Right ventricle myocardium inferior (tissue), 1 donor: ENCODE measurements at places on chromosomes 1 and 21. TPM values are rescaled to one million over a fixed set of nuclear protein-coding genes. Genes with fewer than 3 reads are reported as not detected.
A peak's percentile ranks its signal among the peaks of the same experiment; 100 is the strongest.

DNA sequence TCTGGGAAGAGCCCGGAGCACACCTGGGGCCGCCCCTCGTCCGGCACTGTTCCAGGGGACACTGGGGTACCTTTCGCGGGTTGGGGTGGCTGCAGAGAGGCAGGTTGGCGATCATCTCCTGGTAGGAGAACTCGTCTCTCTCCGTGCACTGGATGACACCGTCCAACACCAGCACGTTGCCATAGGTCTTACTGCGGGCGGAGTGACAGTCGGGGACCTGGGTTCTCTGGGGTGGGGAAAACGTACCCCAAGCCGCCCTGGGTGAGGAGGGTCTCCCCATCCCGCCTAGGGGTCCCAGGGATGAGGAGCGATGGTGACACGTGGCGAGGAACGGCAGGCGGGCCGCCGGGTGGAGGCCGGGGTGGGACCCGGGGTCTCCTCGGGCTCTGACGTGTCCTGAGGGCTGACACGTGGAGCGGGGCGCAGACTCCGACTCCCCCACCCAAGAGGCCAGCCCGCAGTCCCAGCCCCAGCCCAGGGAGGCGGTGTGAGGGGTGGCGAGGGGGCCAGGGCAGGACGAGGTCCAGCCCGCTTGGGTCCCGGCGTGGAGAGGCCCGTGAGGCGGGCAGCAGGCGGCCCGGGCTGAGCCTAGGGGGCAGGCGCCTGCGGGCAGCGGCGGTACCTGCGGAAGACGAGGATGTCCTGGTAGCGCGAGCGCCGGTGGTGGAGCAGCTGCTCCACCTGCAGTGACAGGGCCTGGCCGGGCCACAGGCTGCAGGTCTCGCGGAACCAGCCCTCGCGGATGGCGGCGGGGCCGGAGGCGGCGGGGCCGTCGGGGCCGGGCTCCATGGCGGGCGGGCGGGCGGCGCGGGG is 457 bp downstream of the SRM start:
- no peak for DNase-seq

- no peak for DNase-seq
Measured at GRCh38 chr1:176225479-176225875, 18.4 kb upstream of the COP1 start.

GRCh38 chr1:244221991-244222390 is 170.9 kb downstream of the ZBTB18 start:
- no peak for DNase-seq

GRCh38 chr21:32226444-32226843 is 52.4 kb downstream of the MIS18A start:
- DNase-seq: no peak

GRCh38 chr1:9652379-9653209 is 1.1 kb downstream of the PIK3CD start:
- peak; percentile 85 for DNase-seq

GRCh38 chr1:226596531-226597165 is 48.1 kb downstream of the STUM start:
- DNase-seq: no peak

GRCh38 chr21:40472013-40472412 is 374.9 kb downstream of the DSCAM start:
- no peak for DNase-seq

DNA sequence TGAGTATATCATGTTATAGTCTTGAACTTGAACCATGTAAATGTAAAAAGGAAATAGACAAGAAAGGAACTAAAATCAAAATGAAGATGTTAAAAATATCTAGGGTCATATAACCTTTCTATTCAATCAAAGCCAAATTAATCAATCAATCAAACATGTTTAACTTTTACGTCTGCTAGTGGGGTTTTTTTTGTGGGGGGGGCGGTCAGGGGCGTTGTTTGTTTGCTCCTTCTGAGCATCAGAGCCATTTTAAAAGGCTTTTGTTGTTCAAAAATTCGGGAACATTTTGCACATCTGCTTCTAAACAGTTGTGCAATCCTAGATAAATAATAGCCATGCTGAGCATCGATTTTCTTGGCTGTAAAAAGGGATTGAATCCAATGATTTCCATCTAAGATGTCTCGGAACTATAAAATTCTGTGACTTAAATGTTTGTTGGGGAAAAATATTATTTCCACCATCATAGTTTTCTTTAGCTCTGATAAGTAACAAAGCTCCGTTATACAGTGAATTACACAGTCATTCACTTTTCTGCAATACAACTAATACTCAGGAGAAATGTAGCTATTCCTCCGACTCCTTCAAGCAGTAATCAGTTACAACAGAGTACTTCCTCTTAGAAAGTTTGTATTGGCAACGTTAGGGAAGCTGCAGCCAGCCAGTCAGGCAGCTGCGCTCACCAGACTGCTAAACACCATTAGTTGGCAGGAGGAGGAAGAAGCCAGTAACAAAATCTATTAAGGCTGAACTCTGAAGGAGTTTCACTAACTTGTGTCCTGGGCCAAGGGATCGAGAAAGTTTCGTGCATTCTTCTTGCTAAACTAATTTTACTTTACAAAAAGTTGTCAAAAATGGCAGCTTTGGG is 2.2 kb downstream of the SPATA6 start:
- DNase-seq: peak; percentile 88

DNA sequence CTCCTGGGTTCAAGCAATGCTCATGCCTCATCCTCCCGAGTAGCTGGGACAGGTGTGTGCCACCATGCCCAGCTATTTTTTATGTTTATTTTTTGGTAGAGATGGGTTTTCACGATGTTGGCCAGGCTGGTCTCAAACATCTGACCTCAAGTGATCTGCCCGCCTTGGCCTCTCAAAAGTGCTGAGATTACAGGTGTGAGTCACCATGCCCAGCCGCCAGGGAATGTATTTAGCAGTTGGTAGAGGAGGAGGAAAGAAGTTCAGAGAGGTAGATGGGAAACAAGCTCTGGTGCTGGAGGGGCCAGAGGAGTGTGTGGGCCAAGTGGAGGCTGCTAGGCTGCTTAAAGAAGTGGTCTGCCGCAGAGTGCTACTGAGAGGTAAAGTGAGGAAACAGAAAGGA is 6.0 kb downstream of the DOP1B start:
- no peak for DNase-seq

DNA sequence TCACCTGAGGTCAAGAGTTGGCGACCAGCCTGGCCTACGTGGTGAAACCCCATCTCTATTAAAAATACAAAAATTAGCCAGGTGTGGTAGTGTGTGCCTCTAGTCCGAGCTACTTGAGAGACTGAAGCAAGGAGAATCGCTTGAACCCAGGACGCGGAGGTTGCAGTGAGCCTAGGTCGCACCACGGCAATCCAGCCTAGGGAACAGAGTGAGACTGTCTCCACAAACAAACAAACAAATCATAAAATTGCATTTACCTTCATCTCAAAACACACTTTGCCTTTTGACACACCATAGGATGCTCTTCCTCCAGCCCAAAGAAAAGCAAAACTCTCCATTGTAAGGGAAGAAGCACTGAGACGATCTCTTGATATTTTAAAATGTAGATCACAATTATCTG is 4.3 kb downstream of the HNRNPU start:
- no peak for DNase-seq

GRCh38 chr1:67732750-67733151 is 47.8 kb downstream of the GADD45A start:
- no peak for DNase-seq

GRCh38 chr1:202689493-202690342 is 20.5 kb downstream of the SYT2 start:
- no peak for DNase-seq

DNA sequence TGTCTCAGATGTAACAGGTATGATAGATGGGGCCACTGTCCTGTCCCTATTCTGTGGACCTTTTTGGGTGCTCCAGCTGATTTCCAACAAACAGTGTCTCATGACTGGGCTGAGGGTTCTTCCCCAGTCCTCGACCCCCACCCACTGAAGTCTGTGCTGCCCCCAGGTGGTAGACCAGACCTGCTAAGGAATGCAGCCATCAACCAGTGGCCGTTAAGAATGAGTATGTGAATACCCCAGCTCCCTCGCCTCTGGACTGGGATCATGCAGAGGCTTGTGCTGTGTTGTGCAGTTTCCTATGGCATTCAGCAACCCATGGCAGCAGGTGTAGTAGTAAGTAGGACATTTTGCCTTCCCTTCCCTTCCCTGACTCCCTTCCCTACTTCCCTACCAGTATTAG is 183.1 kb upstream of the KAZN start:
- DNase-seq: no peak

SLC30A2 gene
- total RNA-seq: 4.0 TPM

GJA5 gene
- total RNA-seq: 11.3 TPM

OXCT2 gene
- 1.3 TPM for total RNA-seq

AMY1B gene
- not detected for total RNA-seq
